Activated effector memory CD4-positive, alpha-beta T cell treated with anti-CD3 and anti-CD28 coated beads, Interleukin-2, amount 50 U/mL, for 16 hours (primary cell): ENCODE measurements at places on chromosomes 5 and 9.
A peak's percentile ranks its signal among the peaks of the same experiment; 100 is the strongest.

- DNase-seq: no peak
Measured at GRCh38 chr5:139808481-139809330, 13.1 kb downstream of the PSD2 start.

- peak; percentile 72 for DNase-seq
Measured at GRCh38 chr5:107486489-107486888, 184.2 kb downstream of the EFNA5 start.

- DNase-seq: no peak
Measured at GRCh38 chr9:6611865-6612264, 33.7 kb downstream of the GLDC start.

GRCh38 chr5:132751444-132751843 lies 4.2 kb downstream of the CCNI2 start:
- DNase-seq: peak; percentile 75
